ENCODE measurements at places on chromosomes 1 and 21.

- DNase-seq, result no peak
Observed at GRCh38 chr1:229109320-229109761, 161.6 kb upstream of the RAB4A start.

GRCh38 chr1:233020426-233020825 is 70.0 kb downstream of the NTPCR start:
- no peak for DNase-seq

DNA sequence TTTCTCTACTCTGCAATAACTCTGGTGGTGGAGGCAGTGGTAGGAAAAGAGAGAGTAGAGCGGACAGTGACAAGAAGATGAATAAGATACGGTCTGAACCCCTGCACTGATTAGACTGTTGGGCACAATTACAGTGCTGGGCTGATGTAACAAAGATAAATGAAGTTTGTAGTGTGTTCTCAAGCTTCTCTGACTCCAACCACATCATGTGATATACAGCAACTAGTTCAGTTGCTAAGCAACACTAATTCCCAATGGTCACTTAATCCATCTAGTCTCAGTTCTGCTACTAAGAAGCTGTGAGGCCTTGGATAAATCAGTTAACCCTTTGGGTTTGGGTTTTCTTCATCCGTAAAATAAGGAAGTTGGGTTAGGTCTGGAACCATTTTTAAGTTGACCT is 17.3 kb downstream of the DDR2 start:
- peak; percentile 29 for DNase-seq

DNA sequence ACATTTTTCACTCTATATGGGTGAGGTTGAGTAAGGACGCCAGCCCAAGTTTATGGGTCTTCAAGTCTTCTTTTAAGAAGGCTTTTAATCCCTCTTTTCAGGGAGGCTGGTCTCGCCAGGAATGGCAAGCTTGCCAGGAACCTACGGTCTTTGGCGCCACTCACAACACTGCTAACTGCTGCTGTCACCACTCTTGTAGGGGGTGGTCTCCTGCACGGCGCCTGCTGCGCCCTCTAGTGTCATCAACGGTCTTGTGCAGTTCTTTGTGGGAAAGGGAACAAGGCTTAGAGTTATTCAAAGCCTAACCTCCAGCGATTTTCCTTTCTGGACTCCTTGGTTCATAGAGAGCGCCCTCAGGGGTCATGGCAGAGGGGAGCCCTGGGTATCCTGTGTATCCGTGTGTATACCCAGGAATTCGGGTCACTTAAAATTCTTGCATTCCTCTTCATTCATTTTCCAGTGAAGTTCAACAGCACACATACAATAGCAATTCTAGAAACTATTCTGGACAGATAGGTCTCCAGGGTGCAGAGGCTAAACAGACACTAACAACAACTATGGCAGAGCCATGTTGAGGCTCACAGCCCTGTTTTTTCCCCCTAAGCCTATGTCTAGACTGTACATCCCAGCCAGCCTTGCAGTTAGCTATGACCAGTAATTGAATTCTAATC is 392.8 kb upstream of the CAMK1G start:
- DNase-seq, result peak; percentile 38

Data from NCI-H1417 (cell line).